NCI-H2171 treated with DMSO at 0.1 percent for 48 hours (cell line): ENCODE measurements at places on chromosomes 13 and 19.

DNA sequence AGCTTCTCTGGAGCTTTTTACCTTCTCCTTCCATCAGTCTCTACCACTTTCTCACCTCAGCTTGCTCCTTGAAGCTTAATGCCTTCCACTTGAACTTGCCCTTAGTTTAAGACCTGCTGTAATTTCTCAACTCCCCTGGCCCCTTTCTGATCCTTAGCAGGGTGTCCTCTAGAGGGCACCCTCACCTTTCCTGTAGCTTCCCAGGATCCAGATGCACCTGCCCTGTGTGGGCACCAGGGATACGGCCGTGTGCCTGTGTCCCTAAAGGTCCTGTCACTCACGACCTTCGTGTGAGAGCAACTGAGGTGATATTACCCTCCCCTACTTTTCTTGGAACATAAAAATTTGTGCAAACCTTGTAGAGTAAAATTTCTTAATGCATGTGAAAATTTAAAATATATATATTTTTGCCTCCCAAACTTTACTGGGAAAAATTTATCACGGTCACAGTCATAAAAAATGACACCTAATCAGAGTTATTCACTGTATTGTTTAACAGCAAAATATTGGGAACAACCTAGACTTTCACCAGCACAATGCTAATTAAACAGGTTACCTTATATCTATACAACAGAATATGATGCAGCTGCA lies 46.4 kb downstream of the PSG3 start:
- peak; percentile 8 for DNase-seq

- DNase-seq, result peak; percentile 20
These were observed 555 bp downstream of the SCAF1 start for GRCh38 chr19:49642492-49643035.

DNA sequence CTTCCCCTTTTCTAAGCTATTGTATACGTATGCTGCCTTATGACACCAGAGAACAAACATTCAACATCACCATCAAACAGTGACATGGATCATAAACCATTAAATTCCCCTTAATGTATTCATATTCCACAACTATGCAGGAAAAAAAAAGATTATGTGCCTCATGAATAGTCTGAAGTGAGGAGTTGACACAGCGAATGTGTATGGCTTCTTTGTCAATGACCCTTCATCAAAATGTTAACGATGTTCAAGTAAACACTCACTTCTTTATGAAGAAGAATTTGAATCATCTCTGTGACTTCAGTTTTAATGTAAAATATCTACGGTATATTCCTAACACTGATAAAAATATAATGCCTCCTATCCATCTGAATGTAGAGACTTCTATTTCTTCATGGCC lies 44.6 kb downstream of the SMAD9 start:
- DNase-seq, result no peak

GRCh38 chr19:18286973-18287635 lies 5.7 kb upstream of the JUND start:
- DNase-seq, result no peak

GRCh38 chr13:30615866-30616541 lies 1.7 kb upstream of the USPL1 start:
- peak; percentile 0 for DNase-seq

DNA sequence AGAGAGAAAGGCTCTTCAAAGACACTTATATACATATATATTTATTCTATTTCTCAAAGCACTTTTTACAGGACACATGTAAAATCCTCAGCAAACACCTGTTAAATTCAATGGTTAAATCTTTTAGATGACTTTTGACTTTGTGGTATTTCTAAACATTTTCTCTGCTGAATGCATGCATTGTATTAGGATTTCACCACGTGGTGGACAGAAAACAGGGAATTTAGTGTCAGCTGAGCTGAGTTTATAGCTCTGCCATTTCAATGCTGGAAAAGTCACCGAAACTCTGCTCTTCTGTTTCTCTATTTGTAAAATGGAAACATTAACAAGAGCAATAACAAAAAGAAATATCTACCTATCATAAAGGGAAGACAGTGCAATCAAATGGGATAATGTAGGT lies 375.6 kb downstream of the ENOX1 start:
- no peak for DNase-seq

GRCh38 chr19:31290931-31291590 lies 58.2 kb downstream of the TSHZ3 start:
- no peak for DNase-seq

DNA sequence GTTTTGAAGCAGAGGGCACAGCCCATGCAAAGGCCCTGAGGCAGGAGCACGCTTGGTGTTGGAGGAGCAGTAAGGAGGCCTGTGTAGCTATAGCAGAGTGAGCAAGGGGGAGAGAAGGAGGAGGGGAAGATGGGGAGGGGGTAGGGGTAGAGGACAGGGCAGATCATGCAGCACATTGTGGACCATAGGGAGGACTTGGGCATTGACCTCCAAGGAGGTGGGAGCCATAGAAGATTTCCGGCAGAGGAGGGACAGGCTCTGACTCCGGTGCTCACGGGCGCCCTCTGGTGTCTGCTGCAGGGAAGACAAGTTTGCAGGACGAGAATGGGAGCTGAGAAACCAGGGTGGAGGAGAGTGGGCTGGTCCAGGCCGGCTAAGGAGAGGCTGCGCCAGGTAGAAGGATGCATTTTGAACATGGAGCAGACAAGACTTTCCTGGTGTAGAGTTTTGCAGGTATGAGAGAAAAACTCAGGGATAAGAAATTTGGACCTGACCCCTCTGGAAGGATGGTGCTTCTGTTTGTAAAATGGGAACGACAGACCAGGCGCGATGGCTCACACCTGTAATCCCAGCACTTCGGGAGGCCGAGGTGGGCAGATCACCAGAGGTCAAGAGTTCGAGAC lies 13.7 kb upstream of the CREB3L3 start:
- peak; percentile 67 for DNase-seq

GRCh38 chr13:36345438-36346221 lies 564 bp downstream of the SPART start:
- no peak for DNase-seq

DNA sequence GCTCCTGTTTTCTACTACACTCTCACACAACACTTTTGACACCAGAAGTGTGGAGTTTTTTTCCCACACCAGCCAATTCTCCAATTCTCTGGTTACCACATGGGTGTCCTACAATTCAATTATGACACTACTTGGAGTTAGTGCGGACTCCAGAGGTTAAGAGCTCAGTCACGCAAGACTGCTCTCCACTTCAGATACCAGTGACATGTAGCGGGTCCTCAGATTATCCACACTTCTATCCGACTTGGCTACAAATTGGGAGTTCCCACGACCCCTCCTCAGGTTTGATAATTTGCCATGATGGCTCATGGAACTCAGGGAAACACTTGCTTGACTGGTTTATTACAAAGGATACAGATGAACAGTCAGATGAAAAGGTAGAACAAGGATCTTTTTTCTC lies 32.9 kb downstream of the PAN3 start:
- no peak for DNase-seq

GRCh38 chr13:46206143-46206542 lies 5.6 kb upstream of the LRRC63 start:
- no peak for DNase-seq

DNA sequence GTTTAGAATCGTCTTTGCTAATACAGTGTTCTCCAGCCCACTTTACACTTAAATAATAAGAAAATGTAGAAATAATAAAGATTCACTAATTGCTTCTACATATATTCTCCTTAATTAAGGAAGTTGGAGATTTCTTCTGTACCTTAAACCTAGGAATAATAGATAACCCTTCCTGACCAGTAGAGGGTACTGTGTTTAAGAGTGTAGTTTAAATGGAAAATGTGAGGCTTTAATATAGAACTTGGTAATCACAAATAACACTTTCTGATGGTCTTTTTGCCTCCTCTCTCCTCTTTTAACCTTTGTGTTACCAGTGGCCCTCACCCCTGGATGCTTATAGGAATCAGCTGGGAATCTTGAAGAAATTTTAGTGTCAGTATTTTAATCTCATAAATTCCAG lies 20.7 kb downstream of the POMP start:
- DNase-seq, result no peak

DNA sequence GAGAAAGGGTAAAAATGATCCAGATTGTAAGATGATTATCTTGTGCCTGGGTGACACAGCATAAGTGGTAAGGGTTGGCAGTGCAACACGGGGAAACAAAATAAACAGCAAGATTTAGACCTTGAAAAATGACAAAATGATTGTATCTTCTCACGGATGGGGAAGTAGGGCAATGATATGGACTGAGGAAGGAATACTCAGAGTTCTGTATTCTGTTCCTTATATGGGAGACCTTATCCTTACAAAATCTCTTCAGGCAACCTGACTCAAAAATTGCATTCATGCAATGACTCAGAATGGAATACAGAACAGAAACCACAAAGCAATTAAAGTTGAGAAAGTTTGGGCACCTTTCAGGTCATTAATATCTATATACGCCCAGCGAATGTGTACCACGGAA lies 149.0 kb downstream of the HS6ST3 start:
- DNase-seq, result no peak

- no peak for DNase-seq
These were observed 21.0 kb upstream of the ESD start for GRCh38 chr13:46817838-46818476.

- no peak for DNase-seq
These were observed 859.0 kb upstream of the SPRY2 start for GRCh38 chr13:81199956-81200355.

GRCh38 chr13:66921437-66921836 lies 308.7 kb downstream of the PCDH9 start:
- DNase-seq, result no peak

DNA sequence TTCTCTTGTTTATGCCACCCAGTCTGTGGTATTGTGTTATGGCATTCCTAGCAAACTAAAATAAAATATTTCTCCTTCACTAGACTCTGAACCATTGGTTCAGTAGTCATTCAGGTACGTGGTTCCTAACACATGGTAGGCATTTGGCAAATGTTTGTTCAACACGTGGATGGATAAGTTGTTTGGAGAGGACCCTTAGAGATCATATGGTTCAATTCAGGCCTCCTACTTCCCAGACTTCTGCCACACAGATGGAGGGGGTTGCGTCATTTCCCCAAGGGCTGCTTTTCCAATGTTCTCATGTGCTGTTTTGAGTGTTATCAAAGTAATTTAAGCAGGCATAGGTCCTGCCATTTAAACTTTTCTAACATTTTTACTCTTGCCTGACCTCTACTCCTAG lies 6.7 kb downstream of the CXCL17 start:
- DNase-seq, result peak; percentile 97

GRCh38 chr19:33422369-33423180 lies 49.1 kb downstream of the CEBPG start:
- no peak for DNase-seq

- DNase-seq, result no peak
These were observed 149.6 kb downstream of the TEX29 start for GRCh38 chr13:111469916-111470506.

- DNase-seq, result peak; percentile 19
These were observed 56.6 kb downstream of the CEBPG start for GRCh38 chr19:33429891-33430673.

DNA sequence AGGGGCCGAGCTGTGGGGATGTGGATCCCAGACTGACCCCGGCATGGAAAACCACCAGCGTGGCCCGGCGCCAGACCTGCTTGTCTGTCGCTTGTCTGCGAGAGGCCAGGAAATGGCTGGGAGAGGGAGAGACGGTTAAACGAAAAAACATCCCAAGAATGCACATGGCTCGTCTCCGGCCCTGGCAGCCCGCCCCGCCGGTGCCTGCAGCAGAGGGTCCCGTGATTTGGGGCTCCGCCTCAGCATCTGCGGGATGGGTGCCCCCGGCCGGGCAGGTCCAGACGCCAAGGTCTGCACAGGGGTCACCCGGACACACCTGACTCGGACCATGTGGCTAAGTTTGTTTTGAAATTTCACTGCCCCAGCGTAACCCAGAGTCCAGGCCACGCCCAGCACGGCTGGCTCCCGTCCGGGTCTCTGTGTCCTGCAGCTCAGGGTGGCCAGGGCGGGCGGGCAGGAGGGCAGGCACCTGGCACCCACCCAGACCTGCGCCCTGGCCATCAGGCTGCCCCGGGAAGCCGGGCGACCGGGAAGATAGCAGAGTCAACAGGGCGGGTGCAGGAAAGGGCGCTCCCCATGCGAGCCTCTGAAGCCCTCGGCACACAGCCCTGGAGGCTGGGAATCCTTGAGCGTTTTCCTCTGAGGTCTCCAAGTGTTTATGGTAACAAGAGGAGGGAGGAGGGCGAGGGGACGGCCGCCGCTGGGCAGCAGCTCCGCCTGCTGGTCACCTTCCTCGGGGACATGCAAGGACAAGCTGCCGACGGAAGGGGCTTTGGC lies 103.2 kb downstream of the GADD45B start:
- peak; percentile 48 for DNase-seq

DNA sequence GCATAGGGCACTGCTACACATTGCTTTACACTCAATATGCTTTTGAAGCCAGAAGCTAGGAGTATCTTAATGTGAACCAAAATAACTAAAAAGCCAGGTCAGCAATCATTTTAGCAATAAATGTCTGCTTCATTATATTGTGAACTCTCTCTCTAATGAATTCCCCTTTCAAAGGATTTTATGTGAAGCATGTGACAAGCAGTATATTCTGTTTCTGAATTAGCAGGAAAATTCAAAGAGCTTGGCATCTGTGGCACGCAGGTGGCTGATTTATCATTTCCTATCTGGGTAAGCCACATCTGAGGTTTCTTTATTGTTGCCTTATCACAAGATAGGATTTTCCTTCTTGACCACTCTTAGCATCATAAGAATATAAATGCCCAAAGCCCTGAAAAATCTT lies 56.8 kb upstream of the KLF12 start:
- DNase-seq, result no peak

DNA sequence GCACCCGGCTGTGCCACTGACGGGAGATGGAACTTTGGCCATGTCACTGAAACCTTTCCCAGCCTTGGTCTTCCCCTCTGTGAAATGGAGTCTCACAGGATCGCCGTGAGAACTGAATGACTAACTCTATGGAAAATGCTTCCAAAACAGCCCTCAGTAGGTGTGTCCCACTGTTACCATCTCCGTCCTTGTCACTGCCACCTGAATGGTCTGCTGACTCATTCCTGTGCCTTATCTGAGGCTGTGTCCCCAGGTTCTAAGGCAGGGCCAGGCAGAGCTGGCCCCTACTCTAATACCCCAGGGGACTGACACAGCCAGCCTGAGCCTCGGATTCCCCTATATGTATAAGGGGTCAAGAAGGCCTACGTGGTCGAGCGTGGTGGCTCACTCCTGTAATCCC lies 4.5 kb downstream of the CDC37 start:
- no peak for DNase-seq

DNA sequence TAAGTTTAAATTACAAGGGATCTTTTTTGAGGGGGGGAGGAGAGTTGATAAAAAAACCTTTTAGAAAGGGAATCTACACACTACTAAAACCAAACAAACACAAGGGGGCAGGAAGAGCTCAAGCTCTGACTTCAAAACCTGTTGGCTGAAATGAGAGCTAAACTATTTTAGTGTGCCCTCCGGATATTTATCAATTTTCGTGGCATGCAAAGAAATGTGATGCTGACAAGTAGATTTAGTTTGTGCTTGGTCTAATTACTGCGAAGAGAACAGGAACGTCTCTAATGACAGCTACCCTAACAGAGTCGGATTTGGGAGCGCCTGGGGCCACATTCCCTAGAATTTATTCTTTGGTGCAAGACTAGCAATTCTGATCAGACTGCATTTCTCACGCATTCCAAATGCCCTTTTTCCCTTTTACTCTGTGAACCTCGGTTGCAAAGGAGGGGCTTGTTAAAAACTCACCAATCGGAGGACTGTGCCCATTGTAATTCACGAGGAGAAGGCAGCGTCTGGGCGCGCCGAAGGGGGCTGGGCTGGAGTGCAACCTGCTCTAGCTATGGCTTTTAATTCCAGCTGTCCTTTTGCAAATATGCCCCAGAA lies 802 bp upstream of the FREM2 start:
- DNase-seq, result no peak
